Stimulated activated CD4-positive, alpha-beta T cell treated with anti-CD3 and anti-CD28 coated beads, Interleukin-12 subunit alpha, Interleukin-12 subunit beta, amount 100 ng/mL, for 4 hours (primary cell): ENCODE measurements at places on chromosomes 4 and X.

GRCh38 chr4:88737307-88737941 is 39.8 kb upstream of the NAP1L5 start:
- peak; percentile 8 for DNase-seq

- DNase-seq: no peak
These were observed 921.5 kb downstream of the RAB28 start for GRCh38 chr4:12562476-12563140.

DNA sequence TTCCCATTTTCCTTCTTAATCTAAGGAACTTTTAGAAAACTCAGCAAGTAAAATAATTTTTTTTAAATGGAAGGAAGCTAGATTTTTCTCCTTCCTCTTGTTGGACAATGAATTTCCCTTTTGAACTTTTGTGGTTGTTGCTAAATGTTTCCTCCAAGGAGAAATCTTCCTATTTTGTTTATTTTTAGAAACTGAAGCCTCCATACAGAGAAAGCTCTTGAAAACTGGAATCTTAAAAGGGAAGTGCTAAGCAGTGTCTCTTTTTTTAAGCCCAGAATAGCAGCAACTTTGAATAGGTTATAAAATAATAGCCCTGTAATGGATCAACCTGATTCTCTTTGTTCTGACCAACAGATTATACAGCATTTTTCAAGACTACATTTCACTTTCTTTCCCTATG is 15.1 kb upstream of the DCLK2 start:
- no peak for DNase-seq

DNA sequence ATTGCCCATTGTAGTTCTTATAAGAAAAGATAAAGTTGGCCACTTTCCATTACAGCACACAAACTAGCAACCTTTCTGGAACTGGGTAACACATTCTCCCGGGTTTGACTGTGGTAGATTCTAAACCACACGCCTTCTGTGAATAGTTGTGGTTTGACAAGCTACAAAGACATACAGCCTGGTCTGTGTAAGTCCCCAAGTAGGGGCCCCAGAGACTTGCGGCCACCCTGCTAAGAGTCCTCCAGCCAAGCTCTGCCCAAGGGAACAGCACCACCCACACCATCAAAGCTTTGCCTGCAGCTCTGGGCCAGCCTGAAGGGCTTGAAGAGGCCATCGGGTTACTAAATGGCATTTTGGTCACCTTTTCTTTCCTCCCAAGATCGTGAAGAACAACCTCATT is 203.4 kb downstream of the MAML3 start:
- DNase-seq: no peak

DNA sequence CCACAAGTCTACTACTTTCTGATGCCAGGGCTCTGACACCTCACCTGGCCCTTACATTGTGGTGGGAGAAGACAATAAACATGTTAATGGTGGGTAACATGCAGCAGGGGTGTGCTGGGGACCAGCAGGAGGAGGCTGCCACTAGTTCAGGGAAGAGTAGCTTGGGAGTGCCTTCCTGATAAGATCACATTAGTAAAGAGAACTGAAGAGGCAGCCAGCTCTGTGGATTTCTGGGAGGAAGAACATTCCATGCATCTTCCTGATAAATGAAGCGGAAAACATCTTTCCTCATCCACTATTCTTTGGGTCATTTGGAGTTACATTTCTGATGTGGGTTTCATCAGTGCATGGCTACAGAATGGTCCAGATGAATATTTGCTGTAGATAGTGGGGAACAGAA is 9.0 kb downstream of the RNF150 start:
- no peak for DNase-seq

DNA sequence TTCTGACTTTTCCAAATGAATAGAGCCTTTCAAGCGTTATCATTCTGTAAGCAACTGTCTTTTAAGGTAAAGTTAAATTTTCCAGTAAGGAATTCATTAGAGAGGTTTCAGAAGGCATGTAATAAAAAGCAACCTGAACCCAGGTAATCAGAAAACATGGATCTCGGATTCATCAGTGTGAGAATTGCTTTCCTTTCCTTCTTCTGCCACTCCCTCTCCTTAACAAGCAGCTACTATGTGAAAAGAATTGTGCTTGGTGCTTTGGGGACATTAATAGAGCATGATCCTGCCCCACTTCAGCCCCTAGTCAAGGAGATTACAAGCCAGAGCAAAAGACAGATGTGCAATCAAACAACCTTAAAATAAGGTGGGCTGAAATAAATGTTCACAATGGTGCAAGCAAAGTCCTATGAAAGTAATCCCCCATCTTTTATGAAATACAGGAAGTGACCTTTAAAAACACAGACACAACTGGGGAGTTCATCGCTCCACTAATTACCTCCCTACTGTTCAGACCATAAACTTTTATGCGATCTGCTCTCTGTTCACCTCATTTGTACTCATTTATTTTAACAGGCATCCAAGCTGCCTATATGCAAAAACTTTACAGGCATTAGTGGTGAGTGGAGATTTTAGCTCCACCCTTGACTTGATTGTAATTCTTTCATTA is 122.9 kb upstream of the RASGEF1B start:
- no peak for DNase-seq

DNA sequence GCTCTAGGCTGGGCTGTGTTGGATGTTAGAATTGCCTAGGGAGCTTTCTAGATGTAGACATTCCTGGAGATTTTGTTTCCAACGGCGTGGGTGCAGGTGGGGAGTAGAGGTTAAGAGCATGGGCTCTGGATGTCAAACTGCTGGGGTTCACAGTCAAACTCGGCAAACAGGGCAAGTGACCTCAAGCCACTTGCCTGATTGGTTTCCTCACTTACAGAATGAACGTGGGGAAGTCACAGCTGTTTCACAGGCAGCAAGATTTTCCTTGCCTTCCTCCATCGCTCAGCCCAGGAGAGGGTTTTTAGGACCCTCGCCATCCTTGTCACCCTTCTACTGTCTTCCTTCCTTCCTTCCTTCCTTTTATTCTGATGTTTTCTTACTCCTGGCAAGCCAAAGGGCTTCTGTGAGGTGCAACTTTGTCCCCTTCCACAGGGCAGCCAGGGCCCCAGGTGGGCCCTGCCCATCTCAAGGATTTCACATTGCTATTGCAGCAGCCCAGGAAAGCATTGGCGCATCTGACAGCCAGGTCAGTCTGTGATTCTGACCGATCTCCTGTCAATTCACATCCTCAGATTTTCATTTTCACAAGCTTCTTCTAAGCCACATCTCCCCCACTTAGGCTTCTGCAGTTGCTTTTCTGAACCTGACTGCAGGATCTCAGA is 7.0 kb downstream of the RTL5 start:
- DNase-seq: no peak
